Spleen (tissue), 13 donors: ENCODE measurements at places on chromosomes 7 and 10. TPM values are rescaled to one million over a fixed set of nuclear protein-coding genes. Genes with fewer than 3 reads are reported as not detected.

GRCh38 chr10:113442336-113442735 lies 110.5 kb upstream of the HABP2 start:
- no peaks in the 10 kb centered on the region for H3K4me1 ChIP-seq
- H3K4me3 ChIP-seq: no peak overlapping the region
- no peak for DNase-seq
- no peak overlapping the region for H3K27ac ChIP-seq

DNA sequence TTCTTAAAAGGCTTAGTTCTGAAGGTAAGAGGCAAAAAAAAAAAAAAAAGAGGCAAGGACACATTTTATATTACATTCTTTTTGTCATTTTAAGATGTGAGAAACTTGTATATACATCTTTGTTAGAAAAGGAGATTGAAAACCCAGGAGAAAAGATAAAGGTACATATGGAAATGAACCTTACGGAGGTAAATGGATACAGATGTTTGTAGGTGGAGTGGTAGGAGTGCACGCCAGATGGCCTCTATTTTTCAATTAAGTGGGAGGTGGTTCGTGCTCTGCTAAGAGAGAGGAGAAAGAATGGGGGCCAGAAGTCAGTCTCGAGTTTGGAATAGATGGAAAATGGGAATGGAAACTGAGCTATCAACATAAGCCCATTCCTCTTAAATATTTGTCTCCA lies 622.5 kb upstream of the GHITM start:
- H3K27me3 ChIP-seq: no peaks in the 10 kb centered on the region
- DNase-seq: no peak
- no peak overlapping the region for H3K4me3 ChIP-seq
- no peaks in the 10 kb centered on the region for H3K36me3 ChIP-seq
- H3K4me1 ChIP-seq: no peaks in the 10 kb centered on the region

- no peak overlapping the region for H3K4me3 ChIP-seq
- no peak overlapping the region for H3K27ac ChIP-seq
- no peaks in the 10 kb centered on the region for H3K27me3 ChIP-seq
- no peaks in the 10 kb centered on the region for H3K4me1 ChIP-seq
- no peak for DNase-seq
- no peaks in the 10 kb centered on the region for H3K36me3 ChIP-seq
Observed at GRCh38 chr10:29784175-29784773, 149.5 kb upstream of the SVIL start.

DNA sequence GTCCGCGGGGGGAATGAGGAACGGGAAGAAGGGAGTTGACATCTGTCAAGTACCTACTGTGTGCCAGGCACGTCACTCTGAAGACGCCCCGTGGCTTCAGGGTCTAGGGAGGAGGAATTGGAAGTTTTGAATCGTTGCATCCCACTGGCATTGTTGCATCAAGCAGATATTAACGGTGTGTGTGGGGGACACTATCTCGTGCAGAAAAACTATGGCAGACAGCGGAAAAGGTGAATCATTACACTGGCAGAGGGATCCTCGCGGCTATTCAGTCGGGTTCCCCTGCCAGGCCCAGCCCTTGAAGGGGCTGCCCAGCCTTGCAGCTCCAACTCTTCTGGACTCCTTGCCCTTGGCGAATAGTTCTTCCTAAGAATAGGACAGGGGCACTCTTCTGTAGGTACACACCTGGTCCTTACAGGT lies 1.0 kb upstream of the KIAA1549 start:
- peaks cover 3% of the 10 kb centered on the region for H3K27me3 ChIP-seq
- no peak for DNase-seq
- H3K4me3 ChIP-seq: peak overlapping the region; percentile 57
- peaks cover 4% of the 10 kb centered on the region for H3K4me1 ChIP-seq
- no peaks in the 10 kb centered on the region for H3K36me3 ChIP-seq
- no peak overlapping the region for H3K27ac ChIP-seq

GRCh38 chr10:16348891-16349290 lies 87.9 kb upstream of the PTER start:
- no peak overlapping the region for H3K4me3 ChIP-seq
- DNase-seq: no peak
- H3K4me1 ChIP-seq: no peaks in the 10 kb centered on the region
- H3K27me3 ChIP-seq: no peaks in the 10 kb centered on the region

GRCh38 chr7:125255810-125256209 lies 326.2 kb upstream of the POT1 start:
- no peaks in the 10 kb centered on the region for H3K27me3 ChIP-seq
- H3K36me3 ChIP-seq: no peaks in the 10 kb centered on the region
- H3K27ac ChIP-seq: no peak overlapping the region
- H3K4me1 ChIP-seq: no peaks in the 10 kb centered on the region

- no peak overlapping the region for H3K27ac ChIP-seq
- no peaks in the 10 kb centered on the region for H3K4me1 ChIP-seq
- no peak overlapping the region for H3K4me3 ChIP-seq
- no peaks in the 10 kb centered on the region for H3K27me3 ChIP-seq
Observed at GRCh38 chr10:34505338-34505737, 309.8 kb downstream of the PARD3 start.

- no peaks in the 10 kb centered on the region for H3K27me3 ChIP-seq
- no peaks in the 10 kb centered on the region for H3K4me1 ChIP-seq
- H3K27ac ChIP-seq: no peak overlapping the region
- no peaks in the 10 kb centered on the region for H3K36me3 ChIP-seq
- DNase-seq: no peak
- no peak overlapping the region for H3K4me3 ChIP-seq
Observed at GRCh38 chr10:6416892-6417512, 163.1 kb downstream of the PRKCQ start.

GRCh38 chr10:33638891-33639290 lies 304.4 kb upstream of the NRP1 start:
- no peak overlapping the region for H3K27ac ChIP-seq
- H3K36me3 ChIP-seq: no peaks in the 10 kb centered on the region
- H3K4me3 ChIP-seq: no peak overlapping the region
- H3K27me3 ChIP-seq: no peaks in the 10 kb centered on the region
- DNase-seq: no peak
- no peaks in the 10 kb centered on the region for H3K4me1 ChIP-seq

- H3K27me3 ChIP-seq: peaks cover 84% of the 10 kb centered on the region
- H3K36me3 ChIP-seq: no peaks in the 10 kb centered on the region
- H3K4me3 ChIP-seq: no peak overlapping the region
- H3K27ac ChIP-seq: no peak overlapping the region
- no peak for DNase-seq
Observed at GRCh38 chr10:101087965-101088364, 26.2 kb downstream of the KAZALD1 start.

DNA sequence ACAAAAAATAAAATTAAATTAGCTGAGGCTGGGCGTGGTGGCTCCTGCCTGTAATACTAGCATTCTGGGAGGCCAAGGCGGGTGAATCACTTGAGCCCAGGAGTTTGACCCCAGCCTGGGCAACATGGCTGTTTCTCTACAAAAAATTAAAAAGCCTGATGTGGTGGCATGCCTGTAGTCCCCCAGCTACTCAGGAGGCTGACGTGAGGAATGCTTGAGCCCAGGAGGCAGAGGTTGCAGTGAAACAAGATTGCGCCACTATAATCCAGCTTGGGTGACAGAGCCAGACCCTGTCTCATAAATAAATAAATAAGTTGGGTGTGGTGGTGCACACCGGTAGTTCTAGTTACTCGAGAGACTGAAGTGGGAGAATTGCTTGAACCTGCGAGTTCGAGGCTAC lies 65.1 kb downstream of the GNA12 start:
- no peaks in the 10 kb centered on the region for H3K27me3 ChIP-seq
- H3K36me3 ChIP-seq: no peaks in the 10 kb centered on the region
- H3K4me1 ChIP-seq: no peaks in the 10 kb centered on the region
- H3K4me3 ChIP-seq: no peak overlapping the region
- no peak for DNase-seq

- H3K36me3 ChIP-seq: peaks cover 93% of the 10 kb centered on the region
- no peak for DNase-seq
- peaks cover 6% of the 10 kb centered on the region for H3K4me1 ChIP-seq
- no peak overlapping the region for H3K4me3 ChIP-seq
- no peaks in the 10 kb centered on the region for H3K27me3 ChIP-seq
- H3K27ac ChIP-seq: no peak overlapping the region
Observed at GRCh38 chr10:102347236-102347828, 48.2 kb upstream of the NFKB2 start.

DNA sequence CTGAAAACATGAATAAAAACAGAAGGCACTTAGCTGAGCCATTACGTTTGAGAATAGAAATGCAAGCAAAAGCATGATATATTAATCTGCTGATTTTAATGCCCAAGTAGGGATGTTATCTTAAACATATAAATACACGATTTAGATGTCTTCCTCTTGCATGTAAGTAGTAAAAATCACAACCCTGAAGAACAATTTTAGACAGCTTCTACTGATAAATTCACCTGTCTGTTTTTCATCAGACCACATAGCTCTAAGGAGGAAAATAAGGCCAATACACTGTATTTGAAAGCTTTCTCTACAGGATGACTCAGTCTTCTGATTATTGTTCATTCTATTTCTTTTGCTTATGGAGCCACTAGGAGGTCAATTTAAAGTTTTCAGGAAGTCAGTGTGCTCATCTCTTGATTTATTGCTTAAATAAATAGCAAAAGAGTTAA lies 210.9 kb upstream of the CHRM2 start:
- H3K27me3 ChIP-seq: no peaks in the 10 kb centered on the region
- DNase-seq: no peak
- H3K36me3 ChIP-seq: no peaks in the 10 kb centered on the region
- H3K27ac ChIP-seq: no peak overlapping the region

DNA sequence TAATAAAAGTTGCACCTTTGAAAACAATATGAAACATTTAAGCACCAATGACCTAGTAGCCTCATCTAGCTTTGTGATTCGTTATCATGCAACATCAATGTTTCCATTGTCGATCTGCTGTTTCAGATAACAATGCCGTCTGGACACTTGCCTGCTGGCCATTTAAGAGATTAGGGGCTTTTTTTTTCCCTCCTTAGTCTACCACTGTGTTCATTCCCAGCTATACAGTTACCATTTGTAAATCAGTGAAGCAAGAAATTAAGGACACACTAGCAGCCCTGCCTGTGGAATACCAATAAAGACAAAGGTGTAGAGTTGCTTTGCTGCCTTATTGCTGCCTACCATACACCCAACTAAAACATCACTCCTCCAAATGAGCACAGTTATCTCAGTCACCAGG lies 37.6 kb upstream of the MYO3A start:
- H3K27me3 ChIP-seq: peaks cover 2% of the 10 kb centered on the region
- no peak overlapping the region for H3K27ac ChIP-seq
- H3K4me1 ChIP-seq: no peaks in the 10 kb centered on the region
- DNase-seq: no peak
- no peaks in the 10 kb centered on the region for H3K36me3 ChIP-seq

DNA sequence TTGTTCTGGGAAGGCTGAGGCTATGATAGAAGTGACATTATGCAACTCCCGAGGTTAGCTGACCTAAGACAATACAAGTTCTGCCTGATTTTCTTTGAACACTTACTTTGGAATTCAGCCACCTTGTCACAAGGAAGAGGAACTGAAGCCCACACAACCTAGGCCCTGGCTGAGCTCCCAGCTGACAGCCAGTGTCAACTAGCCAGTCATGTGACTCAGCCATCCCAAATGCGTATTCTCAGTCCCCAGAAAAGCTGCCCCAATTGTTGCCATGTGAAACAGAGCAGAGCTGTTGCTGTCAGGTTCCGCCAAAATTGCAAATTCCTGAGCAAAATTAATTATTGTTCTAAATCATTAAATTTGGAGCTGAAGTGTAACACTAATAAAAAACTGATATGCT lies 1010.0 kb downstream of the XPNPEP1 start:
- H3K36me3 ChIP-seq: no peaks in the 10 kb centered on the region
- no peak for DNase-seq
- H3K4me3 ChIP-seq: no peak overlapping the region
- H3K27ac ChIP-seq: no peak overlapping the region
- H3K27me3 ChIP-seq: no peaks in the 10 kb centered on the region
- no peaks in the 10 kb centered on the region for H3K4me1 ChIP-seq

- no peaks in the 10 kb centered on the region for H3K27me3 ChIP-seq
- H3K27ac ChIP-seq: no peak overlapping the region
- no peak overlapping the region for H3K4me3 ChIP-seq
- no peaks in the 10 kb centered on the region for H3K36me3 ChIP-seq
- H3K4me1 ChIP-seq: peaks cover 24% of the 10 kb centered on the region
Observed at GRCh38 chr10:6345404-6345803, 142.7 kb downstream of the PFKFB3 start.

DNA sequence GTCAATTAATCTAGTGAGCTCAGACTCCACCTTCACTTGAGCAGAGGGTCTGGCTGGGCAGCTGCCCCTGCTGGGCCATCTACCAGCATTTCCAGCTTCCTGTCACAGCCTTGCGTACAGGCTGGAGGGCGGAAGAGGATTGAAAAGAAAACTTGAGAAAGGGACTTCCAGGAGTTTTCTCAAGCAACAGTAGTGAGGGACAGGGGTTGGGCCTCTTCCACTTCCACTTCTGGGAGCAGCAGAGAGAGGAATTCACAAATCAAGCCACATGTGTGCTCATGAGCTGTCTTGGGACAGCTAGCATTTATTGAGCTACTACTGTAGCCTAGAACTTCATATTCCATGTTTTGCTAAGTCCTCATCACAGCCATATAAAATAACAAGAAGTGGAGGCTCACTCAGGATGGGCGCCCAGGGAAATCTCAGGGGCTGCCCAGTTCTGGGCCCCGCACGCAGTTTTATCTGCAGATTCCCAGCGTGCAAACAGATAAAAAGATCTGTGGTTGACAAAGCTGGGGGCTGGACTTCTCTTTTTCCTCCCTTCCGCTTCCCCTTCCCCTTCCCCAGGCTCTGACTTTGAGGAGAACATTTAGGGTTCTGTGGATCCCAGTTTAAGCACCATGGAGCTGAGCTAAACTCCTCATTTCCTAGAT lies 135.8 kb downstream of the RGS10 start:
- no peak overlapping the region for H3K4me3 ChIP-seq
- no peaks in the 10 kb centered on the region for H3K36me3 ChIP-seq
- H3K4me1 ChIP-seq: peaks cover 90% of the 10 kb centered on the region
- no peak for DNase-seq
- peak overlapping the region; percentile 87 for H3K27ac ChIP-seq
- H3K27me3 ChIP-seq: no peaks in the 10 kb centered on the region

ABCB4 gene
- total RNA-seq: 23.4 TPM

TRIM50 gene
- 0.70 TPM for total RNA-seq

CFAP43 gene
- total RNA-seq: 0.13 TPM

GPRIN2 gene
- not detected for total RNA-seq

HOXA11 gene
- not detected for total RNA-seq

LRMDA gene
- total RNA-seq: 24.0 TPM

CLDN3 gene
- not detected for total RNA-seq

RTKN2 gene
- 1.0 TPM for total RNA-seq
